ENCODE measurements at places on chromosomes 12 and 14.

GRCh38 chr14:25406818-25407217 lies 356.9 kb upstream of the STXBP6 start:
- DNase-seq, result peak; percentile 61

DNA sequence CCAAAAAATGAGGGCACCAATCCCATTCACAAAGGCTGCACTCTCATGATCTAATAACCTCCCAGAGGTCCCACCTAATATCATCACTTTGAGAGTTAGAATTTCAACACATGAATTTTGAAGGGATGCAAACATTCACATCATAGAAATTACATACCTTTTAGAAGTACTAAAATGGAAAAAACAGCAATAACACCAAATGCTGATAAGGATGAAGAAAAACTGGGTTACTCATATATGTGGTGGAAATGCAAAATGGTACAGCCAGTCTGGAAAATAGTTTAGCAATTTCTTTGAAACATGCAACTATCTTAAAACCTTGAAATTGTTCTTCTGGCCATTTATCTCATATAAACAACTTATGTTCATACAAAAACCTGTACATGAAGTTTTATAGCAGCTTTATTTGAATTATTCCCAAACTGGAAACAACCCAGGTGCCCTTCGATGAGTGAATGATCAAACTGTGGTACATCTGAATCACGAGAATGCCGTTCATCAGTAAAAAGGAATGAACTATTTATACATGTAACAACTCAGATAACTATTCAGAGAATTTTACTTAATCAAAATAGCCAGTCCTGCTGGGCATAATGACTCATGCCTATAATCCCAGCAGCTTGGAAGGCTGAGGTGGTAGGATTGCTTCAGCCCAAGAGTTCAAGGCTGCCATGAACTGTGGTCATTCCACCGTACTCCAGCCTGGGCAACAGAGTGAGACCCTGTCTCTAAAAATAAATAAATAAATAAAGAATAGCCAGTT lies 109.4 kb upstream of the SSTR1 start:
- peak; percentile 88 for DNase-seq

GRCh38 chr12:78062786-78063185 lies 232.1 kb downstream of the NAV3 start:
- peak; percentile 85 for DNase-seq

GRCh38 chr12:57765698-57766463 lies 997 bp downstream of the CYP27B1 start:
- DNase-seq, result peak; percentile 40
